ENCODE measurements at places on chromosomes 6 and 20.

- DNase-seq, result peak; percentile 10
These were observed 42.2 kb downstream of the METTL24 start for GRCh38 chr6:110315869-110316398.

DNA sequence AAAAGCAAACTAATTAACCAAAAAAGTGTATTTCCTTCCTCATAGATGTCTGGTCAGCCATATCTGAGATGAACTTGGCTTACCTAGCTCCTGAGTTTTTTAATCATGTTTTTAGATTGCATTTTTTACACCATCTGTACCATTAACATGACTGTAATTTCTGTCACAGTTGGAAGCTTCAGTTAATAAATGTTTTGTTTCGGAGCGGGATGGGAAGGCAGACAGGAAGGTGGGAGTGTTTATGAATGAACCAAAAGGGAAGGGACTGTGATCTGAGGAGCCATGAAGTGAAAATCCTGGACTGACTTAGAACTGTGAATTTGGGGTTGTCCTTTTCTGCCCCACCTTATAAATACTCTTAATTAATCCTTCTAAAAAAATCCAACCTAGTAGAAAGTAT is 445.6 kb upstream of the SOX4 start:
- no peak for DNase-seq

- DNase-seq, result no peak
These were observed 112.0 kb upstream of the SGK1 start for GRCh38 chr6:134429861-134430380.

GRCh38 chr6:114253431-114253830 is 89.4 kb downstream of the HS3ST5 start:
- no peak for DNase-seq

DNA sequence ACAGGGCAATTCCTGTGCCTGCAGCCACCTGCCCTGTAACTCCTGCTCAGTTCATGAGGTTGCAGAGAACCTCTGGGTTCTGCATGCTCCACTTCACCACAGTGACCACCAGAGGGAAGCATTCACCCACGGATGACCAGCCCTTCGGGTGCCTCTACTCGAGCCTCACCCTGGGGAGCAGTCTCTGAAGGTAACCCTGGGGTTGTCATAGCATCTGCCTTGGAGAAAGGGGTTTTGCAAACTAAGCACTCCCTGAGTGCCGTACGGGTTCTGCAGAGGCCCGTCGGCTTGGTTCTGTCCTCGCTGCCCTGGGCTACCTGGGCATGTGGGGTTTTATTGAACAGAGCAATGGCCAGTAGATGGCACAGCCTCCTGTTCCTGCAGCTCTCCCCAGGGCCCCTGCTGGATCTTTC is 10.2 kb upstream of the CST5 start:
- peak; percentile 40 for DNase-seq

Data from erythroblast (primary cell).